CD4-positive, alpha-beta memory T cell (primary cell): ENCODE measurements at places on chromosomes 12 and 14. TPM values are rescaled to one million over a fixed set of nuclear protein-coding genes. Genes with fewer than 3 reads are reported as not detected.

The AP1G2 gene
- total RNA-seq = 498 TPM

DNA sequence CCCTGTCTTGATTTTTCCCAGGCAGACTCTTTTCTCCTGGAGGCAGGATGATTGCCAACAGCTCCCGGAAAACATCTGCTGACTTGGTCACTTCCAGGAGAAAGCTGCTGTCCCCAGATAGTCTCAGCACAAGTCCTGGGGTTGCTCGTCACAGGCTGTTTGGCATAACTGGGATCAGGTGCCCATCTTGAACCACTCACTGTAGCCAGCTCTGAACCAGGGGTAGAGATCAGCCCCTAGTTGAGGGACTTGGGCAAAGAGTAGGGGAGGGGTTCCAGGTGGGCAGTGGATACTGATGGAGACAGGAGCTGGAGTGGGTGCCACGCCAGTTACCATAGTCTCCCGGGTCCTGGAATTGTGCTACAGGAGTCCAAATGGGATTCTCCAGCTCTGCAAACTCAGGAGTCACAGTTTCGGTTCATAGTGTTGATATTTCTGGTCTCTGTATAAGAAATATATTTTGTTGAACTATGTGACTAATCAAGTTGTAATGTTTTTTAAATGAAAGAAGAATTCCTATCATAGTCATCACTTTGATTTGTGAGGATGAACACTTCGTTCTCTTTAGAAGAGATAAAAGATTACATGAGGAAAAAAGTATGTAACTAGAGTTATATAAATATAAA lies 1154.5 kb downstream of the AACS start:
- H3K27me3 ChIP-seq = no peaks in the 10 kb centered on the region
- no peak overlapping the region for H3K4me3 ChIP-seq
- no peak overlapping the region for H3K27ac ChIP-seq
- H3K4me1 ChIP-seq = no peaks in the 10 kb centered on the region
- DNase-seq = no peak

- DNase-seq = no peak
- no peaks in the 10 kb centered on the region for H3K27me3 ChIP-seq
- H3K36me3 ChIP-seq = no peaks in the 10 kb centered on the region
- no peak overlapping the region for H3K27ac ChIP-seq
- no peaks in the 10 kb centered on the region for H3K4me1 ChIP-seq
Measured at GRCh38 chr12:65968889-65969509, 144.7 kb downstream of the HMGA2 start.

DNA sequence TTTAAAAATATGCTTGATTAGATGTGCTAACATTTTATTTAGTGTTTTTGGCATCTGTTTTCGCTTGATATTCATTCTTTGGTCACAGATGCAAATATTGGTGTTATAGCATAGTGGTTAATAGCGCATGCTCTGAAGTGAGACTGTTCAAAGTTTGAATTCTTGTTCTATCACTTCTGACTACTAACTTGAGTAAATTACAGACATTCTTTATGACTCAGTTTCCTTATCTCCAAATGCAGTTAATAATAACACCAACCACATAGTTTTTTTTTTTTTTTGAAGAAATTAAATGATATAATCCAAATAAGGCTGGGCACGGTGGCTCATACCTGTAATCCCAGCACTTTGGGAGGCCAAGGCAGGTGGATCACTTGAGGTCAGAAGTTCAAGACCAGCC lies 81.0 kb downstream of the TMX1 start:
- no peaks in the 10 kb centered on the region for H3K27me3 ChIP-seq
- H3K27ac ChIP-seq = no peak overlapping the region
- no peak overlapping the region for H3K4me3 ChIP-seq
- no peak for DNase-seq
- no peaks in the 10 kb centered on the region for H3K36me3 ChIP-seq

GRCh38 chr12:107057071-107057834 lies 36.1 kb downstream of the CRY1 start:
- H3K27me3 ChIP-seq = no peaks in the 10 kb centered on the region
- no peak overlapping the region for H3K4me3 ChIP-seq
- H3K36me3 ChIP-seq = no peaks in the 10 kb centered on the region
- no peaks in the 10 kb centered on the region for H3K4me1 ChIP-seq

GRCh38 chr14:69632593-69633151 lies 21.3 kb downstream of the SUSD6 start:
- H3K4me1 ChIP-seq = peaks cover 100% of the 10 kb centered on the region
- no peak overlapping the region for H3K27ac ChIP-seq
- DNase-seq = no peak
- no peaks in the 10 kb centered on the region for H3K27me3 ChIP-seq
- H3K4me3 ChIP-seq = no peak overlapping the region

- H3K36me3 ChIP-seq = no peaks in the 10 kb centered on the region
- no peak for DNase-seq
- peak overlapping the region; percentile 48 for H3K27ac ChIP-seq
- peaks cover 18% of the 10 kb centered on the region for H3K4me1 ChIP-seq
Measured at GRCh38 chr12:123131291-123131832, 19.5 kb downstream of the PITPNM2 start.

GRCh38 chr14:66139432-66139831 lies 346.7 kb upstream of the CCDC196 start:
- H3K4me1 ChIP-seq = peaks cover 8% of the 10 kb centered on the region
- no peak overlapping the region for H3K27ac ChIP-seq
- DNase-seq = no peak
- no peaks in the 10 kb centered on the region for H3K27me3 ChIP-seq
- H3K36me3 ChIP-seq = no peaks in the 10 kb centered on the region

GRCh38 chr12:49706351-49707127 lies 666 bp downstream of the FMNL3 start:
- no peak for DNase-seq
- no peaks in the 10 kb centered on the region for H3K36me3 ChIP-seq
- H3K4me3 ChIP-seq = peak overlapping the region; percentile 66
- peak overlapping the region; percentile 77 for H3K27ac ChIP-seq
